ENCODE measurements at places on chromosomes 11 and 22.

GRCh38 chr11:75652936-75653335 is 15.9 kb downstream of the MAP6 start:
- no peak for DNase-seq

DNA sequence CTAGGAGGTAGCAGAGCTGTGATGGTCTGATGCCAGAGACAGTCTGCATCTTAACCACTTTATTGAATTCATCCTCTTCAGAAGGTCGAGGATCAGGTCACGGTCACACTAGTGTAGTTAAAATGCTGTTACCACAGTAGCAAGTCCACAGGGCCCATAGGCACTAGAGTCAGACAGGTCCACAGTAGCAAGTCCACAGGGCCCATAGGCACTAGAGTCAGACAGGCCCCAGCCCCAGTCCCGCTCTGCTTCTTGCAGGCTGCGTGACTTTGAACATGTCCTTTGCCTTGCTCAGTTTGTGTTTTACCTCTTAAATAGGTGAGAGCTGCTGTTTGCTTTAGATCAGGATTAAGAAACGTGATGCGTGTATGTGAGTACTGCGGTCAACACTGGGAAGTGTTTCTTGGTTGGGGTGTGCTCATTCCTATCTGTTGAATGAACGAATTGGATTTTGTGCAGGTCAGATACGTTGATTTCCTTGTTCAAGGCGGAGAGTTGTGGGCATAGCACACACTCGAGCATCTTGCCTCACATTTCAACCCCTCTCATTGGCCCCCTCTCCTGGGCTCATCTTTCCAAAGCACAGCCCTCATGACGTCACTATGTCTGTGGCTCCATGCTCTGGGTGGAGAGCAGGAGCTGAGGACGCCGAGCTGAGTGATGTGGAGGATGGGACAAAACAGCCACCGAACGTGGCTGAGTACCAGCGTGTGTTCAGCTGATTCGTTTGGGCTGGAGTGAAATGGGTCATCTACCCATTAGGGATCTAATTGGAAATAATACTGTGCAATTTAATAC is 191.7 kb downstream of the TBC1D22A start:
- DNase-seq = no peak

DNA sequence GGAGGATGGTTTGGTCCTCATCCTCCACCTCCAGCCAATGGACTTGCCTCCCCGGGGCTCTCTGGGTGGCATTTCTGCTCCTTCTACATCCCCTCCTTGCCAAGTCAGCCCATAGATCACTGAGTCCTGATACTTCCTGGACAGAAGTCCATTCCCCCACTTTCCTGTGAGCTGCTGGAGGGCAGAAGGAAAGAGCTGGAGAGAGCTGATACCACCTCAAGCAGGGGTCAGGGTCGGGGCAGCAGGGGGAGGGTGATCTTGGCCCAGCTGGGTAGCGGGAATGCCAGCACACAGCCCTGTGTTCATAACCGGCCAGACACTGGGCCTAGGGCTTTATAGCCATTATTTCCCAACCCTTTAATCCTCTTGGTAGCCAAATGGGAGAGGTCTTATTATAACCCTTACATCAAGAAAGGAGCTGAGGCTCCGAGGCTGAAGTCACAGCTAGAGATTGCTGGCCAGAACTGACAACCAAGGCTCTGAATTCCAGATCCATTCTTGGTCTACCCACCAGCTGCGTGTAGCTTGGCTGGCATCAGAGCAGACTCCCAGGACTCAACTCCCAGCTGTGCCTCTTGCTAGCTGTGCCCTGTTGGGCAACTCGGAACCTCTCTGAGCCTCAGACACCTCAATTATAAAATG is 39.9 kb downstream of the CD6 start:
- no peak for DNase-seq

- DNase-seq = peak; percentile 79
Measured at GRCh38 chr11:44971185-44971584, 20.5 kb upstream of the TP53I11 start.

GRCh38 chr22:43237280-43237679 is 50.3 kb upstream of the TTLL12 start:
- no peak for DNase-seq

DNA sequence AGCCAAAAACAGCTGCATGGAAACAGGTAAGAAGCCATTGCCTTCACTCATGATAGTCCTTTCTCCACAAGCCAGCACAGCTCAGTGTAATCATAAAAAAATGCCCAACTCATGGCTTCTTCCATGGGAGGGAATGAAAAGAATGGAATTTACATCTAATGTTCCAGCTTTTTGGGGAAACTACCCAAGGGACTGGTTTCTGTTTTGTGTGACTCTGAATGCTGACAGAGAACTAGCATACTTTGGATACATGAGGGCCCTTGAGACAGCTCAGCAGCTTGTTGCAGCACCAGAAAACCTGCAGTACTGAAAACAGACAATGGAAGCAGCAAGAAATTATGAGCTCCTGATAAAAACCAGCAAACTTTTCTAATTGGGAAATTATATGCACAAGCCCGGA is 24.2 kb upstream of the HORMAD2 start:
- no peak for DNase-seq

- no peak for DNase-seq
Measured at GRCh38 chr11:120513436-120514315, 2.1 kb downstream of the GRIK4 start.
